Activated CD4-positive, alpha-beta T cell treated with anti-CD3 and anti-CD28 coated beads, Interleukin-2, Interleukin-6, amounts not matched to agents 100 ng/mL and 50 ng/mL, durations not matched to agents 16 hours and 8 hours (primary cell): ENCODE measurements at places on chromosomes 13 and 19.
A peak's percentile ranks its signal among the peaks of the same experiment; 100 is the strongest.

GRCh38 chr13:38686577-38687245 lies at the start of gene FREM2:
Gene FREM2, plus strand, starts transcription at chr13:38687077. Its CDS starts 268 bp downstream, at chr13:38687345.
- DNase-seq, result peak; percentile 2

DNA sequence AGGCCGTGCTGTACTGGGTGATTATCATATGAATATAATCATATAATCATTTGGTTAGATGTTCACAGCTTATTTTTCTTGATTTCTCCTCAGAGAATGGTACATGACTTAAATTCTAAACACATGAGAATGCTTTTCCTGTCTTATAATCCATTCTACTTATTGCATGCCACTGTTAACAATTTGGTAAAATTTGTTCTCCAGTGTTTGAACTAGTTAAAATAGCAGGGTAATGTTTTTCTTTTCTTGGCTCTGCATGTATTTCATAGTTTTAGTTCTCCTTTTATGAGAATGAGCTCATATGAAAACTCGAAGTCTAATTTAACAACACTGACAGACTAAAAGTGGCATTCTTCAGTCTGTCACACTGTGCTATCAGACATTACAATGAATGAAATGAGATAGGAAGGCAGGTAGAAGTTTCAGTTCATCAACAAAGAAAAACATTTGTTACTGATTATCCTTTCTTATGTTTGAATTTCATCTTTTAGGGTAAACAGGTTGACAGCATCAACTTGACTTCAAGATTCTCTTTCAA lies 10.2 kb downstream of the SPRYD7 start:
- no peak for DNase-seq

DNA sequence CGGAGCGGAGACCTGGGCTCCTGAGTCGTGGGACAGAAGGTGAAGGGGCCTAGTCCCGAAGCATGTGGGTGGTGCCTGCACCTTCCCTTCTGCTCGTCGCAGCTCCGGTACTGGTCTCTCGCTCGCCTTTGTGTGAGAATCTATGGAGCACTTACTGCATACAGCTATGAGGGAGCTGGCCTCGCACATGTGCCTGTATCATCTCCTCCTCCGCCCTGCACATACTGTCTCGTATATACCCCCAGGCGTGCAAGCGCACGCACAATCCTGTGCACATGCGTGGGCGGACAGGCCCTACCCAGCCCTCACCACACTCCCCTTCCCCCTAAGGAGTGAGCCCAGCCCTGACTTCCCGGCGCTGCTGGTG lies 8.7 kb downstream of the PIK3R2 start:
- no peak for DNase-seq

DNA sequence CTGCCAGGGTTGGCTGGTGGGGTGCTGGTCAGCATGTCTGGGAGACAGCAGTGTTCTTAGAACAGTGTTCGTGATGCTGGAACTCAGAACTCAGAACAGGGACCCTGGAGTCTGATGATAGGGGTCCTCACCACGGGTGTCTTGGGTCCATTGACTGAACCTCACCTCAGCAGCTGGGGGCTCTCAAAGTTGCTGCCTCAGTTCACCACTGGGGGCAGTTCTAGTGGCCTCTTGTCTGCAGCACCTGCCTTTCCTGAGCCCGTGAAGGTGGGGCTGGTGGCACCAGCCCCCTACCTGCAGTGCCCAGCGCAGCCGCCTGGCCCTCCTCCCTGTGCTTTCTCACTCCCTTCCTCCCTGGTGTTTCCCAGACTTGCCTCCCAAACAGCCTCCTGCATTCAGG lies 28.5 kb downstream of the SAFB start:
- DNase-seq, result no peak

DNA sequence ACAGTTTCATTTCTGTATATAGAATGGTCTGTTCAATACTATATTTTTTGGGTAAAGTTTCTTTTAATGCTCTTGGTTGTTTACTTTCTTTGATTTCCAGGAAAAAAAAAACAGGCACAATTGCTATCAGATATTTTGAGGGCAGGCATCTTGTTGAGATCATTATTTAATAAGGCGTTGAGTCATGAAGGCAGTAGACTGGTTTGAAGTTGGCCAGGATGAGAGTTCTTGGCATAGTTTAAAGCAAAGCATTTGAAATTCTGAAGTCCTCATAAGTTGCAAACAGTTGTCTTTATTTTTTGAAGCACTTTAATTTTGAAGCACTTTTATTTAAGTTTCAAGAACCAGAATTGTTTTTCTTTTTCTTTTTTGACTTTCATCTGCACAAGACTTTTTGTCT lies 2.6 kb upstream of the ZNF175 start:
- DNase-seq, result no peak

GRCh38 chr19:36423925-36424324 lies 5.5 kb upstream of the ZFP82 start:
- no peak for DNase-seq

DNA sequence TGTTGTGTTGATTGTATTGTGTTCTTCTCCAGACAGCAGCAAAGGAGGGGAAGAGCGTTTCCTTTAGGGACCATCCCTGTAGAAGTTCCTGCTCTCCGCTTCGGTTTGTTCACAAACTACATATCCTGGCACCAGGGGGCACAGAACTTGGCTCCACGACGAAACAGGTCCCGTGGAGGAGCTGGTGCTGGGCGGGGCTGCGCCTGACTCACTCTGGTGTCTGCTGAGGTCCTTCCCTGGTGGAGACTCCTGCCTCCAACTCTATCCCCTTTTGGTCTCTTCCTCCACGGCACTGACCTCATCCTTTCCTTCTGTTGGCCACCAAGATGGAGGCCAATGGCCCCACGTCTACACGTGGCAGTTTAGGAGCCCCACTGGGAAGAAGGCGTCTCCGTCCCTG lies 14.7 kb downstream of the TMPRSS9 start:
- DNase-seq, result no peak

GRCh38 chr19:2333807-2334211 lies 5.3 kb downstream of the SPPL2B start:
- no peak for DNase-seq

DNA sequence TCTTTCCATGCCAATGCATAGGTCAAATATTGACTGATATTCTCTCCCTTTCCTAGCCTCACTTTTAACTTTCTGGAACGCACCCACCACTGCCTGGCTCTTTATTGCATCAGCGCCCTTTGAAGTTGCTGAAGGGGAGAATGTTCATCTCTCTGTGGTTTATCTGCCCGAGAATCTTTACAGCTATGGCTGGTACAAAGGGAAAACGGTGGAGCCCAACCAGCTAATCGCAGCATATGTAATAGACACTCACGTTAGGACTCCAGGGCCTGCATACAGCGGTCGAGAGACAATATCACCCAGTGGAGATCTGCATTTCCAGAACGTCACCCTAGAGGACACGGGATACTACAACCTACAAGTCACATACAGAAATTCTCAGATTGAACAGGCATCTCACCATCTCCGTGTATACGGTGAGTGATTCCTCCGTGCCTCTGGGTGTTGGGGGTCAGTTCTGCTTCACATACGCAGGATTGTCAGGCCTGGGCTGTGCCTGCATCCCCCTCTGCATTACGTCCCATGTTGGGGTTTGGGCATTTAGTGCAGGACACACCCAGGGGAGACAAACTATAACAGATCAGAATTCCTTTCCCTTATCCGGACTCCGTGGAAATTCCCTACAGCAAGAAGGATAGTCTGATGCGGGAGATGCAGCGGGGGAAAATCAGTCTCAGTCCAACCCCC lies 1.3 kb downstream of the CEACAM21 start:
- no peak for DNase-seq

DNA sequence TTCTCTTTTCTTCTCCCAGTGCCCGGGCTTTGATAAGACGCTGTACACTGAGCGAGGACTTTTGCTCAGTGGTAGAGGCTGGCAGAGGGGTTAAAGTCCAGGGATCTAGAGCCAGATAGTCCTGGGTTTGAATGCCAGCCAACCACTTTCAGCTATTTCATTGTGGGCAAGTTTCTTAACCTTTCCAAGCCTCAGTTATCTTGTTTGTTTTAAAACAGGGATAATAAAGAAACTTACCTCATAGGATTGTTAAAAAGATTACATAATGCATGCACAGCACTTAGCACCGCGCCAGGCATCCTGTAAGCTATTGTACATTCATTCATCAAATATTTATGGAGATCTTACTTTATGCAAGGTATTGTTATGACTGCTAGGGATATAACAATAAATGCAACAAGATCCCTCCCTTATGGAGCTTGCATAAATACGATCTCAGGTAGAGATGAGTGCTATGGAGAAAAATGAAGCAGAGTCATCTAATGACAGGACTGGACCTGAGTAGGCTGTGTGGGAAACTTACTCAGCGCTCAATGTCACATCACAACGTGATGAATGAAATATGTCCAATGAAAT lies 70.8 kb downstream of the LNX2 start:
- no peak for DNase-seq

GRCh38 chr13:108964606-108965005 lies 335.2 kb downstream of the MYO16 start:
- DNase-seq, result no peak

GRCh38 chr13:36310417-36311108 lies 12.9 kb upstream of the CCDC169 start:
- no peak for DNase-seq

GRCh38 chr19:41870401-41870873 lies 6.6 kb upstream of the CD79A start:
- DNase-seq, result no peak

- DNase-seq, result no peak
These were observed 8.1 kb downstream of the SELENOW start for GRCh38 chr19:47786566-47786965.

DNA sequence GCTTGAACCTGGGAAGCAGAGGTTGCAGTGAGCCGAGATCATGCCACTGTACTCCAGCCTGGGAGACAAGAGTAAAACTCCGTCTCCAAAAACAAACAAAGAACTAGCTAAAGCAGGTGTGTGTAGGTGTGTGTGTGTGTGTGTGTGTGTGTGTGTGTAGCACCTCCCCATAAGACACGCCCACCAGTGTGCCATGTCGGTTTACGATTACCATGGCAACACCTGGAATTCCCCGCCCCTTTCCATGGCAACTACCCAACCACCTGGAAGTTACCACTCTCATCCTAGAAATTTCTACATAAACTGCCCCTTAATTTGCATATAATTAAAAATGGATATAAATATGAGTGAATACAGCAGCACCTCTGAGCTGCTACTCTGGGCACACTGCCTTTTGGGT lies 80.9 kb upstream of the ADGRE5 start:
- no peak for DNase-seq
